ENCODE measurements at places on chromosomes 1 and 21. TPM values are rescaled to one million over a fixed set of nuclear protein-coding genes. Genes with fewer than 3 reads are reported as not detected.

Gene HSD3B1
- not detected for total RNA-seq

Gene MAP10
- 0.95 TPM for total RNA-seq

Gene HSD11B1
- total RNA-seq: not detected

Gene CYP4Z1
- total RNA-seq: not detected

Gene TINAGL1
- total RNA-seq: not detected

Gene BARHL2
- not detected for total RNA-seq

Gene ANGPTL3
- total RNA-seq: not detected

Gene CLDN14
- total RNA-seq: not detected

GRCh38 chr1:29628190-29628589, 391.9 kb downstream of the PTPRU start:
- no peaks in the 10 kb centered on the region for H3K4me1 ChIP-seq
- H3K36me3 ChIP-seq: no peaks in the 10 kb centered on the region
- no peak overlapping the region for H3K4me3 ChIP-seq
- no peak overlapping the region for H3K27ac ChIP-seq

- no peak for DNase-seq
- H3K4me1 ChIP-seq: no peaks in the 10 kb centered on the region
- H3K27ac ChIP-seq: no peak overlapping the region
- no peaks in the 10 kb centered on the region for H3K27me3 ChIP-seq
- H3K36me3 ChIP-seq: peaks cover 8% of the 10 kb centered on the region
These were observed 23.0 kb downstream of the DPH5 start for GRCh38 chr1:101002551-101002950.

DNA sequence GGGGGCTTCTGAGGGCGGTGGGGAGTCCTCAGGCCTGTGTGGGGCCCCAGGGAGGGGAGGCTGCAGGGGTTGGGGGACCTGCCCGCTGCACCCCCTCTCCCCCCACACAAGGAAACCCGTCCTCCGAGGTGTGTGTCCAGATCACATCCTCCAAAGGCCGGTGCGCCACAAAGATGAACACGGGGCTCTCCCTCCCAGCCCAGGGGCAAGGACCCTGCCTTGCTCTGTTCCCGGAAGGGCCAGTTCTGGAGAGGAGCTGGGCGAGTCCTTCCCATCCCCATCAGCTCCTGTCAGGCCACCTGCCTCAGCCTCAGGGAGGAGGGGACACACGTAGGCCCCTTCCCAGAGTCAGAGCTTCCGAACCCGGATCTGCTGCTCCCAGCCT, 2.5 kb upstream of the TTLL10 start:
- no peaks in the 10 kb centered on the region for H3K36me3 ChIP-seq
- peaks cover 8% of the 10 kb centered on the region for H3K27me3 ChIP-seq
- H3K4me1 ChIP-seq: peaks cover 81% of the 10 kb centered on the region
- DNase-seq: no peak

- H3K4me1 ChIP-seq: peaks cover 30% of the 10 kb centered on the region
- peak overlapping the region; percentile 13 for H3K4me3 ChIP-seq
- H3K27me3 ChIP-seq: no peaks in the 10 kb centered on the region
- DNase-seq: no peak
These were observed 400 bp downstream of the NCF2 start for GRCh38 chr1:183589874-183590243.

GRCh38 chr1:6440198-6441126, 15.9 kb downstream of the ESPN start:
- H3K4me3 ChIP-seq: no peak overlapping the region
- peaks cover 8% of the 10 kb centered on the region for H3K4me1 ChIP-seq
- H3K27me3 ChIP-seq: peaks cover 10% of the 10 kb centered on the region

- no peaks in the 10 kb centered on the region for H3K36me3 ChIP-seq
- H3K4me3 ChIP-seq: no peak overlapping the region
- H3K4me1 ChIP-seq: peaks cover 8% of the 10 kb centered on the region
- no peak overlapping the region for H3K27ac ChIP-seq
These were observed 7.3 kb upstream of the CAMK2N1 start for GRCh38 chr1:20493309-20493708.

- peaks cover 7% of the 10 kb centered on the region for H3K27me3 ChIP-seq
- no peak overlapping the region for H3K27ac ChIP-seq
- H3K36me3 ChIP-seq: no peaks in the 10 kb centered on the region
- no peak overlapping the region for H3K4me3 ChIP-seq
- H3K4me1 ChIP-seq: peaks cover 20% of the 10 kb centered on the region
These were observed 131.9 kb downstream of the AK5 start for GRCh38 chr1:77413541-77414335.

DNA sequence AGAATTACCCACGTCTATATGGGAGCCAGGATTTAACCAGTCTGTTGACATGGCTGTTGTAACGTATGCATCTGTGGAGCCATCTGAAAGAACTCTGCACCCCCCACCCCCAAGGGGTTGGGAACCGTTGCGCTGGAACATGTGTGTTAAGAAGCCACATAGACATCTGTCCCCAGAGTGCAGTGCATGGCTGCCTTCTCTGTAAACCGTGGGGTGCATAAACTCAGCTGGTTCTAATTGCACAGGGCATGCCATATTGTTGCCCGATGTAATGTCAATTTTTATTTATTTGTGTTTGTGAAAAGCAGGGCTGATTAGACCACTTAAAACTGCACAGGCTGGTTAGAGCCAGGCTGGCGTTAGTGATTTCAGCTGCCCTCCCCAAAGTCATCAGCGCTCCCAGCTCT, 70.1 kb upstream of the ROR1 start:
- H3K4me3 ChIP-seq: no peak overlapping the region
- no peak for DNase-seq
- H3K4me1 ChIP-seq: no peaks in the 10 kb centered on the region
- H3K27ac ChIP-seq: no peak overlapping the region
- no peaks in the 10 kb centered on the region for H3K36me3 ChIP-seq
- no peaks in the 10 kb centered on the region for H3K27me3 ChIP-seq

DNA sequence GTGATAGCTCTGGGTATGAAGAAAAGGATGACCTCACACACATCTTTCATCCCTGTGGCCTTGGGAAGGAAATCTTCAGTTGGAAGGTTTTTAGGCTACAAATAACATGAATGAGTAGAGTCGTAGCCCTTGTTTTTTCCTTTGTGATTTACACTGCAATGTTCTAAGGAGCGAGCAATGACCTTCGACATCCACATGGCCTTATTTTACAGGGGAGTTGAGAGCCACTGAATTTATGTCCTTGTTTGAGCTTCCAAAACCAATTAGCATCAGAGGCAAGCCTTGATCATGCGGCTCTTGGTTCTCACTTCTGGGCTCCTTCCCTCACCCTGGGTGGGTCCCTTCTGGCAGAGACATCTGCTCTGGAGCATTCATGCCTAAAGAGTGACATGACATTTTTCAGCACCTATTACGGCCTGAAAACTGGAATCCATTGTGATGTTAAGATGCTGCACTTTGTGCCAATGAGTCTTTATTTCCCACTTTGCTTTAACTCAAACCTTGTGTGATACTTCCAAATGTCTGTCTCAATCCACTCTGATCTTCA, 70.5 kb upstream of the RUNX1 start:
- H3K27ac ChIP-seq: no peak overlapping the region
- DNase-seq: no peak
- H3K27me3 ChIP-seq: no peaks in the 10 kb centered on the region

GRCh38 chr1:180158149-180159147, 3.8 kb downstream of the QSOX1 start:
- no peaks in the 10 kb centered on the region for H3K36me3 ChIP-seq
- peaks cover 20% of the 10 kb centered on the region for H3K4me1 ChIP-seq
- H3K27ac ChIP-seq: no peak overlapping the region
- H3K4me3 ChIP-seq: no peak overlapping the region
- H3K27me3 ChIP-seq: no peaks in the 10 kb centered on the region

DNA sequence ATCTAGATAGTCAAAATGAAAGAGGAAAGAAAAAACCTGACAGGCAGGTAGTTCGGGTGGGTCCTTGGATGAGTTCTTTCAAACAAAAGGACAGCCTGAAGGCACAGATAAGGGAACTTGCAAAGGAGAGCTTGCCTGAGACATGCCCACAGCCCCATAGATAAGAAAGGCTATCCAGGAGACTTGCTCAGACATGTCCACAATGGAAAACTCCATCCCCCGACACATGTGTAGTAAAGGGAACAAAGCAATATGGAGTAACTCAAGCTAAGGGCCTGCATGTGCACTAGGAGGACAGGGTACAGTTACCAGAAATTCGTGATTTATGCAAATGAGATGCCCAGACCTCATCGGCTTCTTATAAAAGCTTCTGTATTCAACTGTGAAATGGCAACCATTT, 281.5 kb downstream of the NEGR1 start:
- H3K27me3 ChIP-seq: no peaks in the 10 kb centered on the region
- no peaks in the 10 kb centered on the region for H3K4me1 ChIP-seq
- DNase-seq: no peak
- H3K36me3 ChIP-seq: no peaks in the 10 kb centered on the region
- no peak overlapping the region for H3K4me3 ChIP-seq
- H3K27ac ChIP-seq: no peak overlapping the region

DNA sequence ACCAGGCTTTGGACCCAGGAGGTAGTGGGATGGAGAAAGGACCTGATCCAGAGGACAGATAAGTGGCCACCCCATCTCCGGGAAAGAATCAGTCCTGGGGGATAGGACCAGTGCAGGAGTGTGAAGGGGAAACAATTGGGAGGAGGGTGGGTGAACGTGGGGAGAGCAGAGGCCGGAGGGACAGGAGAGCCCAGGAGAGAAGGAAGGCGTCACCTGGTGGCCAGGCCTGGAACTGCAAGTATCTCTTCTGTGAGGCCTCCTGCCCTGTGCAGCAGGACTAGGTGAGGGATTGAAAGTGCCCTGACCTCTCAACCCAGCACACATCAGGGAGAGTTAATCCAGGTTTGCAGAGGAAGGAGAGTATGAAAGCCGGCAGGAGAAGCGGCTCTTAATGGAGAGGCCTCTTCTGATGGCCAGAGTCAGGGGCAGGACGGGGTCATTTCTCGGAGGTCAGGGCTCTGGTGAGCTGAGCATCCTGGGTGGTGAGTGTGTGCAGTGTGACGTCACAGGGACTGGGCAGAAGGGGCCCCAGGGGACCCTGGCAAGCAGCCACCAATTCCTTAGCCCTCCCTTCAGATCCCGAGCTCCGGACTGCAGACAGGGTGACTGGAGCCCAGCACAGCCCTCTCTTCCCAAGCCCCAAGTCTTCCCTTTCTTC, 9.2 kb upstream of the LAD1 start:
- H3K4me1 ChIP-seq: no peaks in the 10 kb centered on the region
- no peaks in the 10 kb centered on the region for H3K36me3 ChIP-seq
- H3K4me3 ChIP-seq: no peak overlapping the region
- peak; percentile 78 for DNase-seq
- H3K27ac ChIP-seq: no peak overlapping the region
- no peaks in the 10 kb centered on the region for H3K27me3 ChIP-seq
